SK-N-SH treated with all-trans-retinoic acid at 6 μM for 48 hours (cell line): ENCODE measurements at places on chromosomes 4 and X.

GRCh38 chrX:128816919-128817318, 706.4 kb downstream of the SMARCA1 start:
- ATAC-seq: no peak

DNA sequence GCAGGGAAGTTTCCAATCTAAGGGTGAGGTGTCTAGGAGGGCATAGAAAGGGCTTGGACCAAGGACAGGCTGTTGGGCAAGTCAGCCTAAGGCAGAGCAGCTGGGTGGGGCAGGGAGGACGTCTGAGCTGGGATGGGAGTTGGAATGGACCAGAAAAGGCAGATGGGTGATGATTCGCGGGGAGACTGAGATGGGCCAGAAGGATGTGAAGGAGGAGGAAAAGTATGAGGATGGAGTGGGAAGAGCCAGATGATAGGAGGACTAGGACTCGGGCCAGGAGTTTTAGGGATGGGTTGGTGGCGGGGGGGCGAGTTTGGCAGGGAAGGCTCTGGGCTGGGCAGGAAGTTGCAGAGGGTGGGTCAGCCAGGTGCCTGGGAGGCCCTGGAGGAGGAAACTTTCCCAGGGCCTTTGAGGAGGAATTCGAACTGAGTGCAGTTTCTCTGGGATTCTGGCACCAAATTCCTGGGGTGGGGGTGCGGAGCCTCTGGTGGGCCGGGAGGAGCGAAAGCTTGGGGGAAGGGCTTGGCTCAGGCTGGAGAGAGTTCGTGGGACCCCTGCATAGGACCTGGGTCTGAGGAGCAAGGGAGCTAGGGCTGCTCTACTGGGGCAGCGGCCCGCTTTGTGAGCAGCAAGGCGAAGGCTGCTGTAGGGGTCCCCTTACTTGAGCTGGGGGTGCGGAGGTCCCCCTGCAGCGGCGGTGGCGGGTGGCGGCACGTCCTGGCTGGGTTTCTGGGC, 8.7 kb upstream of the TIMP1 start:
- ATAC-seq: peak; percentile 32

- ATAC-seq: peak; percentile 46; the same call in 1 of the 3 replicates
These were observed 22.8 kb downstream of the NDST4 start for GRCh38 chr4:115090483-115091075.

- ATAC-seq: no peak
These were observed 14.4 kb downstream of the GABRQ start for GRCh38 chrX:152652060-152652459.

GRCh38 chr4:143288171-143288570, 48.5 kb upstream of the GAB1 start:
- ATAC-seq: peak; percentile 35

DNA sequence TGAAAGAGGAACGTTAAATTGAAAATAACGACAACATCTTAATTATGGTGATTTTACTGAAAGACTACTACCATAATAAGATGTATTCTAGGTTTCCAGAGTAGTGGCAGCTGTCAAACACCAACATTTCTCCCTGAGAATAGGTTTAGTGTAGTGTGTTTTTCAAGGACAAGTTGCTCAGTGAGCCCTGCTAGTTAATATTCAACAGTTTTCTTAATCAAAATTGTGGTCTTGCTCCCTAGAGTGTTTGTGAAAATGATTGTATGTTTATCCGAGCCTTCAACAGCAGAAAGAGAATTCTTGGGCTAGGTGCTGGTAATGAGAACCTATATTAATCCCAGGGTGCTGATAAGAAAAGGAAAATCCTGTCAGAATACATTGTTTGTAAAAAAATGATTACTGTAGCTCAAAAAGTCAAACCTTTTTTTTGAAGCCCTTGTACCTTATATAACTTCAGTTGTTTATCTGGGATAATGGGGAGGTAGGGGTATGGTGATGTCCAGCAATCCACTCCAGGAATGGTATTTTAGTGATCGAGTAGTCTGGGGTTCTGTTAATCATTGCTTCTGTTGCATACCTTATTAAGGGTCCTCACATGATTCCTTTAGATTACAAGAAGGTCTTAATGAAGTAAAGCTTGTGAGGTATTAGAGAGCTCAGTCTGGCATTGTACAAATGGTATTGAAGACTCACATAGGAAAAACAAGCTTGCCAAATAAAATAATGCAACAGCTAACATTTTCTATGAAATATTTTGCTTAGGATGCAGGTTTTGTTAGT, 110.7 kb downstream of the CCSER1 start:
- no peak for ATAC-seq

DNA sequence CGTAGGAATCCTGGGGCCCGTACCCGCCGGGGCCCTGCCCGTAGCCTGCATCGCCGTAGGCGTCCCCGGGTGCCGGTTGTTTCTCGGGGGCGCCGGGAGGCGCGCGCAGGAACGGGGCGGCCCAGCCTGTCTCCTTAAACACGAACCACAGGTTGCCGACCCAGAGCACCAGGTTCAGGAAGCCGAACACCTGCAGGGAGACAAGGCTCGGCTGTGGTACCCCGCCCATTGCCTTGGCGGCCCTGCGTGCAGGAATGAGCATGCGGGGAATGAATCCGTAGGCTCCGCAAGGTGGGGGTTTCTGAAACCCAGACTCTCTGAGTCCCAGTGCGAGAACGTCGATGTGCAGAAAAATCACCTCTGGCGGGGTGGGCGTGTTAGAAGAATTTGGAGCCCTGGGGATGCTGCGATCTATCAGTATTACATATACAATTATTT, 5.4 kb upstream of the PRICKLE3 start:
- ATAC-seq: peak; percentile 7

DNA sequence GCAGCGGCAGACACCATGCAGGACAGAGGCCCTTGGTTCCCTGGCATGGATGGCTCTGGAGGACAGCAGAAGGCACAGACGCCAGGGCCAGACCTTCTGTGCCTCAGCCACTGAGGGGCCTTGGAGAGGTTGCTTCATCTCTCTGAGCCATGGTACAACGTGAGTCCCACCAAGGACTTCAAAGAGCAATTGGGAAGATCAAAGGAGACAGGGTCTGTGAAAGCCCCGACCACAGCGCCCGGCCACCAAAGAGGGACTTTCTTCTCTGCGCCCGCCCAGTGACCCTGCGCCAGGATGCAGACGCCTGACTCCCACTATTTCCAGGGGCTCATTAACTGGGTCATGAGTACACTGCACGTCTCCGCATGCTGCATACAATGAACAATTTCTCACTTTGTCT, 174.0 kb downstream of the AFAP1 start:
- no peak for ATAC-seq

DNA sequence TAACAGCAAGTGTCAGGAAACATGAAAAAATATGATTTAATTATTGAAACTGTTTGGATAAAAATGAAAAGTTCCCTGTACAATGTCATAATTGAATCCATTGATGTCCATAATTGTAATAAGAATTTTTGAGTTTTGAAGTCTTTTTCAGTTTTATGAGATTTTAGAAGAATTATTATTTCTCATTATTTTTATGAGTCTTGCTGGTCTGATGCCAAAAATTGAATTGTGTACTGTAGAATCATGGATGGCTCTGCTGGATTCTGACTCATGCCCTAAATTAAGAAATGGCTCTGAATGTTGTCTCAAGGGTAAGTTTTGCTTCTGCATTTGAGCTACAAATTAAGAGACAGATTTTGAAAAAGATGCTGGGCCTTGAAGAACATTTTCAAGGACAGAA, 132.8 kb upstream of the MAP9 start:
- no peak for ATAC-seq

DNA sequence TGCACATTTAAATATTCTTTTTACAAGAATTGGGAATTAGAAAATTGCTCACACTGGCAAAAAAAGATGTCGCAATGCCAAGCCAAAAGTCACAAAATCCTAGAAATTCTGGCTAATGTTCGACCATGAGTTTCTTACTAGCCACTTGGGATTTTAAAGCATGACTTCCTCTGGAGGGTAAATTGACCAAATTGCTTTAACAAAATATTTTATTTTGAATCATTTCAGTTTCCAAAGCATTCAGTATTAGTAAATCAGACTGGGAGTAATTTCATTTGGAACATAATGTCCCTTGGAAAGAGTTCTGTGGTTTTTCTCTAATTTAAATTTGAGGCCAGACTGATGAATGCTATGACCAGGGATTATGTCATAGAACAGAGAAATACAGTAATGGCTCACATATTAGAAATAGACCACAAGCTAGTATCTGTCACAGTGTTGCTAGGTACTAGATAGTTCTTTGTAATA, 7.6 kb upstream of the CXCL5 start:
- ATAC-seq: no peak

DNA sequence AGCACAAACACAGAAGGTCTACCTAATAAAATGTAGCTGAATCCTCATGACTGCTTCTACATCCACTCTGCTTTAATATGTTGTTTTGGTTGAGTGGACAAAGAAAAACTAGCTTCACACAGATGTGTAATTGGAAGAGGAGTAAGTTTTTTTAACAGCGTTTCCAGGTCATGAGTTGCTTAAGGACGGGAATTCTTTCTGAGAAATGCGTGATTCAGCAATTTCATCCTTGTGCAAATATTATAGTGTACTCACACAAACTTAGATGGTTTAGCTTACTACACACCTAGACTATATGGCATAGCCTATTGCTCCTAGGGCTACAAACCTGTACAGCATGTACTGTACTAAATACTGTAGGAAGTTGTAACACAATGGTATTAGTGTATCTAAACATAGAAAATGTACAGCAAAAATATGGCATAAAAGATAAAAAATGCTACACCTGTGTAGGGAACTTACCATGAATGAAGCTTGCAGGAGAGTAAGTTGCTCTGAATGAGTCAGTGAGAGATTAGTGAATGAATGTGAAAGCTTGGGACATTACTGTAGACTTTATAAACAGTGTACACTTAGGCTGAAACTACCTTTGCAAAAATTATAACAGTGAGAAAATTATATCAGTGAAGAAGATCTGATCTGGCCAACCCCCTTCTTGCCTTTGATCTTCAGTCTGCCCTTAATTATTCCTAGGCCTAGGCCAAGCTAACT, 70.8 kb upstream of the IL15 start:
- no peak for ATAC-seq

DNA sequence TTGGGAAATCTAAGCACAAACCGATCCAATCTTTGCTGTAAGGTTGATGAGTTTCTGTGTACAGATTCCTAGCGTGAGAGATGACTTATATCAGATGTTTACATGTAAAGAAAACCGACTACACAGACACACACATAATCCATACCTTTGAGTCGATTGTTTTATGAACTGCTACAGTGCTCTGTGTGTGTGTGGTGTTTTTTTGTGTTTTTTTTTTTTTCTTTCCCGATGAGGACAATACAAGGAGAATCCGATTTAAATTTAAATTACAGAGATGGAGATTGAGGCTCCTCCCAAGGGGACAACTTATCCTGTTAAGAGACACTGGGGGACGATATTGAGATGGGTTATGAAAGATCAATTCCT, 461 bp upstream of the SLC9A6 start:
- ATAC-seq: peak; percentile 15

DNA sequence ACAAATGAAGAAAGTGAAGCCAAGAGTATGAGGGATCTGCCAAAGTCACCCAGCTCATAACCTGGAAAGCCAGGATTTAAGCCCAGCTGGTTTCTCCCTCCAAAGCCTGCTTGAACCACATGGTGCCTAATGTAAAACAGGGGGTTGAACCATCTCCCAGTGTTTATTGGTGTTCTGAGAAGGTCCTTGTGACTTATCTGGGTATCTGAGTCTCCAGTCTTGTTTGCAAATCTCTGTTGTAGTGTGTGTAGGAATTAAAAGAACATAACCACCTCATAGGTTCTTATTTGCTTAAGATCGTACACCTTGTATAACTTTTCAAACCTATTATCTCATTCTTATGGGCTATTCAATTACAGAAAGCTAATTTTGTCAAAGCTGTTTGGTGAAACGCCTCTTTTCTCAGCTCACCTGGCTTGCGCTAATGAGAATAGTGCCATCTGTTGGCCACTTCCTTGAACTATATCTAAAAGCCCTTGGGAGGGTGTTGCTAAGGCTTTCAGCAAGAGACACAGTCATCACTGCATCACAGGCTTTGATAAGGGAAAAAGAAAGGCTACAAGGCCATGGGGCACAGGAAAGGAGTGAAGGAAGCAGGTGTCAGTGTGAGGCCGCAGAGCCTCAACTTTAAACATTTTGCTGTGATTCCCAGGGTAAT, 34.0 kb downstream of the ETDB start:
- peak; percentile 96 for ATAC-seq

- ATAC-seq: peak; percentile 70
These were observed 440.2 kb downstream of the INPP4B start for GRCh38 chr4:142405695-142406498.

DNA sequence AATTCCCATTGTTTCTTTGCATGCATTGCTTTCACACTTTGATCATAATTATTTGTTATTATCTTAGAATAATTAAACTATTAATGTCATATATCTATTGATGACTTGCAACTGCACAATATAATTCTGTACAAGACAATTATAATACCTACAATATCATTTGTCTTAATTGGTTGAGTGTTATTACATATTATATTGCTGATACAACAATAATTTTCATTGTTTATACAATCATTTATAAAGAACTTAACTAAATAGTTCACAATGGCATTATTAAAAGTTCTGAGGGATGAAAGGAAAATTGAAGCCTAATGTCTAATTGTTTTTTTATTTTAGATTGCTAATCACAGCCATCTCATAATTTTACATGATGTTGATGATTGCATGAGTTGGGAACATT, 227.6 kb downstream of the GALNTL6 start:
- no peak for ATAC-seq

- no peak for ATAC-seq
These were observed 99.5 kb upstream of the BLTP1 start for GRCh38 chr4:122052677-122053076.

DNA sequence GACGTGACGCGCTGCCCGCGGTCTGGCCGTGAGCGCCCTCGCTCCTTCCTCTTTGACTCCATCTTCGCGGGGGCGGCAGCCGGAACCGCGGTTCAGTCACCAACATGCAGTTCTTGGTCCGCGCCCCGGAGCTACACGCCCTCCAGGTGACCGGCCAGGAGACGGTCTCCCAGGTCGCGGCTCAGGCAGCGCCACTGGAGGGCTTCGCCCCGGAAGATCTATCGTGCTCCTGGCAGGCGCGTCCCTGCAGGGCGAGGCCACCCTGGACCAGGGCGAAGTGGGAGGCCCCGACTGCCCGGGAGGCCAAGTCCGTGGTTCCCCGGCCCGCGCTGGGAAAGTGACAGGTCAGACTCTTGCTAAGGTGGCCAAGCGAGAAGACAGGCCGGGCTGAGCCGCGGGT, 2.9 kb downstream of the TRIML2 start:
- ATAC-seq: no peak

- ATAC-seq: peak; percentile 53; the same call in 1 of the 3 replicates
These were observed 93.3 kb downstream of the PRDM5 start for GRCh38 chr4:120829113-120829831.

GRCh38 chrX:15301924-15302323, 13.5 kb downstream of the ASB11 start:
- ATAC-seq: no peak

DNA sequence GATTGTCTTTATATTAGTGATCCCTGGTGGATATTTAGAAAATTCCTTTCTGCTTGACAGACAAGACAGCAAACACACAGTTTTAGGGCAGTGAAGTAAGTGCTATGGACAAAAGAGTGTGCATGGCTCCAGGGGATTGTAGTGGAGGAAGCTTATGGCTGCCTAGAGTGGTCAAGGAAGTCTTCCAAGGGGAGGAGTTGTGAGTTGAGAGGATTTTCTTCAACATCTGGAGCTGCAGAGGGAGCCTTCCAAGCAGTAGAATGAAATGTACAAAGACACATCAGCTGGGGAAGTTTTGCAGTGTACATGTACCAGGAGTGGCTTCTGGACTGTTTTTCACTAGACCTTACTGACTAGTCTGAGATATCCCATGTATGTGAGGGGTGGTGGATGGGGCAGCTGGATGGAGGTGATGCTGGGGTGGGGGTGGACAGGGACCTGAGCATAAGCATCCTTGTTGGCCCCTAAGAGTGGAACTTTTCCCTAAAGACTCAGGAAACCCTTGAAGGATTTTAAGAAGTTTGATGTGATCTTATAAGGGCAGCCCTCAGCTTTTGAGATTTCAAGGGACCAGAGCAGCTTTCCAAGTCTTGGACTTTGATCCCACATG, 160.5 kb upstream of the TAPT1 start:
- no peak for ATAC-seq
